ENCODE measurements at places on chromosomes 4 and X.

DNA sequence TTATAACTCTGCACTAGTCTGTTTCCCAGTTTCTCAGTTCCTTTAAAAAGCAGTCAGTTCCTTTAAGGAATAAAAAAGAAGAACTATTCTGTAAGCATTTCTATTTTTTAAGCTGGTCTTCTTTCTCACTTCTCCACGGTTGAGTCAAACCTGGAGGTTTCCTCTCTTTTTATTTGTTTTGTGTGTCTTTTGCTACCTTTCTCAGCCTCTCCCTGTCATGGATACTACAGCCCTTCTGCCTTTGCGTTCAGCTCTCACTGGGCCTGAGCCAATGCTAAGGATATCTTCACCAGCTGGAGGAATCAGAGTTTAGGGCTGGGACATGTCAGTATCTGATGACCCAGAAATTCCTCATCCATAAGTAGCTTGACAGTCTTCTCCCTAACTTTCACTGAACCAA lies 49.7 kb upstream of the PRKX start:
- DNase-seq, result no peak

DNA sequence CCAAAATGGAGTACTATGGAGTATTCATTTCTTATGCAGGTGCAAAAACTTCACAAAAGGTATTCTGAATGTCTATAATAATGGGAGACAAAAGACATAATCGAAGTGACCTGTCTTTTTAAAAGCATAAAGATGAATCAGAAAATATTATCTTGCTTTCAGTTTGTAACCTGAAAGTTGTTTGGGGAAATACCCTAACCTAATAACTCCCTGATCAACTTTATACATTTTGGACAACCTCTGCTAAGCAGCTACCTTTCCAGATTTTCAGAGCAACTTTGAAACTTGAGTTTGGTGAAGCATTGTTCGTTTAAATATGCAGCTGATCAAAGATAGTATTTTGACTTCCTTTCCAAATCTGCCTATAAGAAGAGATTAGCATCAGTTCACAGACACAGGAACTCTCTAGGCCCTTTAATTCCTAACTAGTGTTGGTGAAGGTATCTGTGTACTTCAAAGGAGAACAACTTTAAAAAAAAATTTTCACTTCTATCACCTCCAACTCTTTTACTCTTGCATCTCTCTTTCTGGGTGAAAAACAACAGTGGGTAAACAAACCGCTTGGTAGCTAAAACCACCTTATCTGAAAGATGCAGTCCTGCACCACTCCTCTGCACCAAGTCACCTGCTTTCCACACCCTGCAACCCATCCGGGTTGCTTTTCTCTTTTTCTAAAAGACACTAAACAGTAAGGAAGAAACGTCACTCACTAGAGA lies 26.5 kb downstream of the CD40LG start:
- DNase-seq, result no peak

DNA sequence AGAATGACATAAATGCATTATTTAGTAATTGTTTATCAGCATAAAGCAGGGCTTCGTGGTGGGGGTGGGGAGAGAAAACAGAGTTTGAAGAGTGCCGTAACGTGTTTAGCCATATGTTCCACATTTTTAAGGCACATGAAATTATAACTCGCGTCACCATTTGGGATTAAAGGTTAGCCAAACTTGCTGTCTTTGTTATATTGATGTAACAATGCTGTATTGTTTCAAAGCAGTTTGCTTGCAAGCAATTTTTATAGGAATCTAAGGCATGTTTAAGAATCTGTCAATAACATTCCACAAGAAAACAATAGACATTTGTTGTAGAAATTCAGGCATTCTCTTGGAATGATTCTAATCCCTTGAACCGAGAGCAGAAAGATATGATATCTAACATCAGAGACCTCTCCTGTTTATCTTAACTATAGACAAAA lies 78.3 kb downstream of the CLDN22 start:
- DNase-seq, result no peak

GRCh38 chr4:6121276-6121850 lies 79.0 kb downstream of the JAKMIP1 start:
- no peak for DNase-seq

DNA sequence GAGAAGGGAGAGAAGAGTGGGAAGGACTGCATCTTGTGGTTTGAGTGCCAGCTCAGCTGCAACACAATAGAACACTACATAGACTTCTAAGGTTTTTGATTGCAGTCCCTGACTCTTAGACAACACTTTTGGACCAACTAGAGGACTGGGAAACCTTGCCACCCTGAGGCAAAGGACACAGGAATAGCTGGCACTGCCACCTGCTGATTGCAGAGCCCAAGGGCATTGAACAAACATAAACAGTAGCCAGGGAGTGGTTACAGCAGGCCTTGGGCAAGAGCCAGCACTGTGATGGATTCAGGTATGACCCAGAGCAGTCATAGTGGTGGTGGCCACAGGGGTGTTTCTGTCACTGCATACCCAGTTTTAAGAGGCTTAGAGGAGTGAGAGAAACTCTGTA lies 72.5 kb upstream of the CXorf51A start:
- DNase-seq, result no peak

- DNase-seq, result no peak
Measured at GRCh38 chr4:38237139-38237538, 276.9 kb downstream of the PTTG2 start.

DNA sequence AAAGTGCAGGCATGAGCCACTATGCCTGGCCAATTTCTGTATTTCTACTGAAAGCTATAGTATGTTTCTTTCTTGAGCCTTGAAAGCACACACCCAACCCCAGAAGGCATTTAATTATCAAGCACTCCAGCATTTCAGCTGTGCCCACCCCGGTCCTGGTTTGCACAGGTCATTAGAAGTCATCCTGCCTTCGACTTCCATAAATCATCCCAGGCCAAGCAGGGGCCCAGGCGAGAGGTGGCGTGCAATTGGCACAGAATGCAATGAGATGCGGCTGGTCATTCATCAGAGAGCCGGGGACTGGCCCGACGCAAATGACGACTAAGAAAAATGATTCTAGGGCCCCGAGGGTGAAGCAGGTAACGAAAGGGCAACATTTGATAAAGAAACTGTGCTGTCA lies 24.8 kb upstream of the CRMP1 start:
- no peak for DNase-seq

GRCh38 chr4:87005369-87005689 lies 70.5 kb downstream of the AFF1 start:
- DNase-seq, result no peak

All from spinal cord (tissue), 10 donors.